Activated gamma-delta T cell treated with Interleukin-2 at 50 U/mL for 16 hours (primary cell): ENCODE measurements at places on chromosomes 16 and 17.

DNA sequence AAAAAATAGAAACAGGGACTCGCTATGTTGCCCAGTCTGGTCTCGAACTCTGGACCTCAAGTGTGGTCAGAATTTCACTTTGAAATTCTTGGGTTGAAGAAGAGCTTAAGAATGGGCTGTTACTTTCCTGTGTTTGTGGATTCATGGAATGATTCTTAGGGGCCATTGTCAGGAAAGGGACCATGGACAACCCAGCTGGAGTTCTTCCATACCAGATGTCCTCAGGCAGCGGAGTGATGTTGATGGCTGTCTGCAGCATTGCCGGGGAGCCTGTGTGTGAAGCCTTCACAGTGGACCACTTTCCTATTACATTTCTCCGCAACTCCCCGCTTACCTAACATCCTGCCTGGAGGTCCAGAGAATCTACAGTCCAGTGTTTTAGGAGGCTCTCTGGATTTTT, 145.9 kb downstream of the CLEC16A start:
- DNase-seq = no peak

GRCh38 chr17:29565643-29566472, 979 bp downstream of the ABHD15 start:
- peak; percentile 51 for DNase-seq

DNA sequence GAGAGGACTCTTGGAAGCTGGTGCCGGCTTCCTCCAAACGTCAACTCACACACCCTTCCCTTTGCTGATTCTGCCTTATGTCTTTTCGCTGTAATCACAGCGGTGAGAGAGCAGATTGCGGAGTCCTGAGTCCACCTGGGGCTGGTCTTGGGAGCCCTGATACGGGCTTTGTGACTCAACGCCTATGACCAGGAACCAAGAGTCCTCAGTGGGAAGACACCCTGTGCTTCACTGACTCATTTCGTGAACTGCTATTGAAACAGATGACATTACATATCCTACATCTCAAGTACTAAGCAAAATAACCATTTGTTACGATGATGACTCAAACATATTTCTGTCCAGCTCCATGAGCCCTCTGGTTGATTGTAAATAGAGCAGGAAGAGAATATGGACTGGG, 90.7 kb upstream of the CREBBP start:
- no peak for DNase-seq

DNA sequence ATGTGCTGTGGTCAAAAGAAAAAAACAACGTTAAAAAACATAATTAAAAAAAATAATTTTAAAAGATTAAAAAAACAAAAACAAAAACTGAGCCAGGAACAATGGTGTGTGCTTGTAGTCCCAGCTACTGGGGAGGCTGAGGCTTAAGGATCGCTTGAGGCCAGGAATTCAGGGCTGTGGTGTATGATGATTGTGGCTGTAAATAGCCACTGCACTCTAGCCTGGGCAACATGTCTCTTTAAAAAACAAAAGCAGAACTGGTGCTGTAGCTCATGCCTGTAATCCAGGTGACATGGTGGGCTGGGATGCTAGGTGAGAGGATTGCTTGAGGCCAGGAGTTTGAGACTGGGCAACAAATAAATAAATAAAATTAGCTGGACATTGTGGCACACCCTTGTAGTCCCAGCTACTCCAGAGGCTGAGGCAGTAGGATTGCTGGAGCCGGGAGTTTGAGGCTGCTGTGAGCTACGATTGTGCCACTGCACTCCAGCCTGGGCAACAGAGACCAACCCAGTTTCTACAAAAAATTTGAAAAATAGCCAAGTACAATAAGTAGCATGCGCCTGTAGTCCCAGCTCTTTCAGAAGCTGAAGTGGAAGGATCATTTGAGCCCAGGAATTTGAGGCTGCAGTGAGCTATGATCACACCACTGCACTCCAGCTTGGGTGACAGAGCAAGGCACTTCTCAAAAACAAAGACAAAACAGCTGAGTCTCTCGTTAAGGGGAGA, 43.6 kb downstream of the NFATC3 start:
- DNase-seq = no peak

- DNase-seq = peak; percentile 79
Observed at GRCh38 chr17:42287977-42288802, at the start of gene STAT5A. STAT5A (plus strand) TSS chr17:42288498; CDS start chr17:42289412, 914 bp downstream.

GRCh38 chr16:1794221-1794871, 841 bp upstream of the IGFALS start:
- DNase-seq = peak; percentile 2

- no peak for DNase-seq
Observed at GRCh38 chr16:4372578-4373355, 1.1 kb downstream of the VASN start.

- DNase-seq = no peak
Observed at GRCh38 chr16:30474074-30474452, 1.5 kb downstream of the ITGAL start.
